ENCODE measurements at places on chromosomes 5 and 9.

DNA sequence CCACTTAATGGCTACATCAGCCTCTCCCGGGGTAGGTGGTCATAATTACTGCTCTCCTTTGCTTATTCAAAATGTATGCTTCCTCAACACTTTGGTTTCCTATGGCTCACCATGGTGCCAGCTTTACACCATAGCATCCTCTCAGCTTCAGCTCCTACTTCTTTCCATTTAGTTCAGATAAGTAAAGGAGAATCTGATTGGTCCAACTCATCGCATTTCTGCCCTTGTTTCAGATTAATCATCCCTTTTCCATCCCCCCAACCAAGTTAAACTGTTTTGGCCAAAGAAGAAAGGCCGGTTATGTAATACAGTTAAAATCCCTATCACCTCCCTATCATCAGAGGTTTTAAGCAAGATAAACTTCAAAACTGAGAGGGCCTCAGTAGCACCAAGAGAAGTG is 130.5 kb downstream of the CETN3 start:
- no peak for DNase-seq

GRCh38 chr5:73564675-73565074 is 764 bp downstream of the ANKRA2 start:
- no peak for DNase-seq

DNA sequence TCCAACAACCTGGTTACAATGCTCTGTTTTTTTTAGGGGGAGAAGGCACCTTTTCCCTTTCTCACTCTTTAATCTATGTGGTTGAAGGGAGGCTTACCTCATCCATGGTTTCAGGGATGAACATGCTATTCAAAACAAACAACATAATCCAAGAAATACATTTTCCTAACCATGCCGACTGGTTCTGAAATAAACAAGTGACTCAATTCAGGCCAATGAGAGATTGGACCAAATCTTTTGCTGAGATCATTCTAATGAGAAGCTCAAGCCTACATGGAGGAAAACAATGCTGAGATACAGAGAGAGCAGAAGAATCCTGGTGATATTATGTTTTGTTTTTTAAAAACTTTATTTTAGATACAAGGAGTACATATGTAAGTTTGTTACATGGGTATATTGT is 46.8 kb upstream of the ELL2 start:
- DNase-seq = no peak

DNA sequence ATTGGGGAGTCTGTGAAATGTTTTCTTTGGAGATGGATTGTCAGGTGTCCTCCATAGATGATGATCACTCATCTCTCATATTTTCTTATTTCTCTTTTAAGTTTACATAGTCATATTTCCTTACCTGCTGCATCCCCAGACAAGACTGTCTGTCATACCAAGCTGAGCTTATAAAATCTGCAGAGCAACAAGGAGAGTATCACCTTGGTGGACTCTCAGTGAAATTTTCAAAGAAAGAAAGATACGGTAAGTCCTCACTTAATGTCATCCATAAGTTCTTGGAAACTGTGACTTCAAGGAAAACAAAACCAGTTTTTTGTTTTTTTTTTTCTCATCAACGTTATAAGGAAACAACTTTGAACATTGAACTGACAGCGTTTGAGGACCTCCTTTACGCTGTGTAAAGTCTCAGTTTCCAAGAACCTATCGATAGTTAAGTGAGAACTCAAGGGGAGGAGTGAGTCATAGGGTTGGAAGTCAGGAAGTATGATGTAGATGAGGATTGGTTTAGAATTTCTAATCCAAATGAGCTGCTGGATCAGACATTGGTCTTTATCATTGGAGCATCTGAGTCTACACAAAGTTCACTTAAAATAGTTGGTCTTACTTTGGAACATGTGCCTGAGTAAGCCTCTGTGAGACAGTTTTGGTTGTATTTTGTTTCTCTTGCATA is 45.5 kb downstream of the SPIN1 start:
- no peak for DNase-seq

DNA sequence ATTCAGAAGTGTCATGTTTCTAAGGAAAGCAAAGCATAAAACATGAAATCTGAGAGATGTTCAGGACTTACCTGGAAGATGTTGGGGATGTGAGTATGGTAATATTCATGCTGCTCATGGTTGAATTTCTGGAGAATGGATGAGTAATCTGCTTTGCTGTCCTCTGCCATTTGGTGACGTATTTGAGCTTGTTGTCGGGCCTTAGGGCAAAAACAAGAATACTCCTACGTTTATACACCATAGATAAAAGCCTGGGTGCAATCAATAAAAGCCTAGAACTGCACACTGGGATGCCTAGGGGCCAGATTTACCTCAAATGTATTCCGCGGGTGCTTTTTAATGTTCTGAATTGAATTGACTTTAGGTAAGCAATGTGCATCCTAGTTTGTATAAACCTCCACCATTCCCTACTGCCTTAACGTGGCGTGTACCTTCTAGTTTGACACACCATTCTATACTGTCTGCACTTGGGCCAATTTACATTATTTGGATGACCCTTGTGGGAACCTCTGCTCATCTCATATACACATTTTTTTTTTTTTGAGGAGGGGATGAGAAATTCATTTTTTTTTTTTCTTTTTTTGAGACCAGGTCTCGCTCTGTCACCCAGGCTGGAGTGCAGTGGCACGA is 94.4 kb downstream of the USP20 start:
- no peak for DNase-seq

DNA sequence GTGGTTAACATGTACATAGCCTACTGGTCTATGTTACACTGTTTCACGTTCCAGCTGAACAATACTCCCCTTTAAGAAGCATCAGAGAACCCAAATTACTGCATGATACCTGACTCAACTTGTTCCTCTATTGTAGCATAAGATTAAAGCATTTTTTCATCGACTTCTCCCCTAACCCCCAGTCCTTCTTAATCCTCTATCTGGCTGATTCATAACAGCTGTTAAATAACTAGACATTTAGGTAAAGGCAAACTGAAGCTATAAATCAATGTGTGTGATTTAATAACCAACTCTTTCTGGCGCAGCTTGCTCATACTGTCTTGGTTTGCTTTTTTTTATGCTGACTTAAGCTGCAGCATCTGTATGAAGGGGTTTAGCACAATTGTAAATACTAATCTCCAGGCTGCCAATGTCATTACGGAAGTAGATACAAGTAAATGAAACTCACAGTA is 94.2 kb upstream of the MTAP start:
- DNase-seq = no peak

GRCh38 chr9:128523199-128523925 is 18.8 kb downstream of the GLE1 start:
- no peak for DNase-seq

DNA sequence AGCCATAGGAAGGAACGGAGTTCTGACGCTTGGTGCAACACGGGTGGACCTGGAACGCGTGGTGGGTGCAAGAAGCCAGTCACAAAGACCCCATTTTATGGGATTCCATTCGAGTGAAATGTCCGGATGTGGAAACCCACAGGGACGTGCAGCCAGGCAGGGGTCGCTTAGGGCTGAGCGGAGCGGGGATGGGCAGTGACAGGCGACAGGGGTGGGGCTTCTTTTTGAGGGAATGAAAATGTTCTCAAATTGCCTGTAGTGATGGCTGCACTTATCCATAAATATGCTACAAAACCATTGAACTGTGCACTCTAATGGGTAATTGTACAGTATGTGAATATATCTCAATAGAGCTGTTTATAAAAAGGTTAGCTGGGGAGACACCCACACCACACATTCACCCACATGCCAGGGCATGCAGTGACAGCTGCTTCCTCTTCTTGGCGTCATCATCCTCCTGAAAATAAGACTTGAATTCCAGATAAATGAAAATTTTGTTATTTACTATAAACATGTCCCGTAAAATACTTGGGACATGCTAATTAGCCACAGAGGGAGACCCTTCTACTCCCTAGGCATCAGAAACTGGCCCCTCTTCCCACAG is 71.3 kb upstream of the OLFM1 start:
- no peak for DNase-seq

DNA sequence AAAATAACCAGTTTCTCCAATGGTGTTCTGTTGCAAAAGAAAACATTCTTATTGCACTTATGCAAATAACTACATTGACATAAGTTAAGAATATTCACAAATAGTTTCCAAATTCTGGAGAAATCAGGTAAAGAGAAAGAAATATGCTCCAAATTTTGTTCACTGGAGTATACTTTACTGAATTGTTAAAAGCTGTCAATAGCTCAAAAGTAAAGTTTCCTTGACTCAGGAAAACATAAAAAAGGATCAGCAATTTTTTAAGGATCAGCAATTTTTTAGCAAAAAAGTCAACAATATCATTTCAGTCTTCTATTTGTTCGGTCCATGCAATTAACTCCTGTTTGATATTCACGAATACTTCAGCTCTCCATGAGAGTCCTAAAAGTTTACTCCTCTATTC is 51.6 kb downstream of the ANXA2R start:
- no peak for DNase-seq

GRCh38 chr5:163880302-163880701 is 374.9 kb downstream of the MAT2B start:
- DNase-seq = no peak

GRCh38 chr9:136147890-136148714 is 29.4 kb upstream of the TMEM250 start:
- DNase-seq = no peak

- no peak for DNase-seq
Measured at GRCh38 chr5:159051421-159052282, 48.1 kb downstream of the EBF1 start.

GRCh38 chr5:13609504-13609903 is 335.0 kb downstream of the DNAH5 start:
- DNase-seq = no peak
